Hindlimb muscle (tissue), 1 donor: ENCODE measurements at places on chromosomes 6 and 20.

DNA sequence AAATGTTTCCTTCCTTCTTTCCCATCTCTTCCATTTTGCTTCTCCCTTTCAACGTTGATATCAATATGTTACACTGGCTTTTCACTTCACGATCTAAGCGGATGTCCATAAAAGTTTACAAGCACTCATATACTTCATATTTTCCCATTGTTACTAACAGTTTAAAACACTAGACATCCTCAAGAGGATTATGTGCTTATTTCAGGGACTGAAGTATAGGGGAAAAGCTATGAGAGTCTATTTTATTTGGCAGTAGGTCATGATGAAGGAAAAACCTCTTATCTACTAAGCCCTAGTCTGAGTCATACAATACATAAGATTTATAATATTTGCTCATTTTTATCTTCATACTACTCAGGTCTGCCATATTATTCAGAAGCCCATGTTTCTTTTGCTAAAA lies 20.6 kb upstream of the EPB41L2 start:
- no peak for DNase-seq

DNA sequence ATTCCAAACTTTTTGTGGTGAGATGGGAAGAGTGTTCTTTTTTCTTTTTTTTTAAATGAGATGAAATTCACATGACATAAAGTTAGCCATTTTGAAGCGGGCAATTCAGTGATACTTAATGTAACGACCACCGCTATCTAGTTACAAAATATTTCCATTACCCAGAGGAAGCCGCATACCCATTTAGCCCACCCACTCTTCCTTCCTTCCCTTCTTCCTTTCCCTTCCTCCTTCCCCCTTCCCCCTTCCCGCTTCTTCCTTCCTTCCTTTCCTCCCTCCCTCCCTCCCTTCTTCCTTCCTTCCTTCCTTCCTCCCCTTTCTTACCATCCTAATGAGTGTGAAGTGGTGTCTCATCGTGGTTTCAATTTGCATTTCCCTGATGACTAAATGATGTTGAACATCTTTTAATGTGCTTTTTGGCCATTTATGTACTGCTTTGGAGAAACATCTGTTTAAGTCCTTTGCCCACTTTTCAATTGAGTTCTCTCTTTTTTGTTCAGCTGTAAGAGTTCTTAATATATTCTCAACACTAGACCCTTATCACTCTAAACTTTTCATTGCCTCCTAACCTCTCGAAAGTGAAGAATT lies 371.1 kb downstream of the FARS2 start:
- DNase-seq: no peak

GRCh38 chr20:60180986-60181385 lies 222.8 kb downstream of the CDH26 start:
- DNase-seq: no peak

GRCh38 chr6:56040223-56040622 lies 164.8 kb upstream of the BMP5 start:
- DNase-seq: no peak

GRCh38 chr6:5680095-5680494 lies 326.6 kb downstream of the NRN1 start:
- no peak for DNase-seq

DNA sequence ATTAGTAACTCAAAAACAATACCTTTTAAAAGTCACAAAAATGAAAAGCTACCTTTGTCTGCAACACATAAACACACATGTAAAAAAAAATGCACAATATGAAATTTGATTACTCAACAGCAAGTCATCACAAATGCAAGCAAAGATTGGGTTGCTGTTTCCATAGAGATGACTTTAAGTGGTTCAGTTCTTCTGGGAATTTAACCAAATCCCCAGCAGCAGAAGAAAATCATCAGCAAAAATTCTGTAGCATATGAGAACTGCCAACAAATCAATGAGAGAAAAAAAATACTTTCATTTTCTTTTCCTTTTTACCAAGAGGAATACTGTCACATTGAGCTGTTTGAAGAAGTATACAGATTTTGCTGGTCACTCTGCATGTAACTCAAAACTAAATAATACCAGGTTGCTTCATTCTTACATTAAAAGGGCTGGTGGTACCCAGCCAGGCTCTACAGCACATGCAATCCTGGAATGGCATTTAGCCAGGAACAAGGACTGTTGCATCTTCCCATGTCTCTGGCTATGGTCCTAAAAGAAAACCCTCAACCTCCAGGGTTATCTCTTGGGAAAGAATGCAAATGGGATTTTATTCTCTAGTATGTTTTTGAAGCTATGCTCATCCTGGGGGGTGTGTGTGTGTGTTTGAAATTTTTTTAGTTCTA lies 158.3 kb downstream of the OPRM1 start:
- peak; percentile 23 for DNase-seq

DNA sequence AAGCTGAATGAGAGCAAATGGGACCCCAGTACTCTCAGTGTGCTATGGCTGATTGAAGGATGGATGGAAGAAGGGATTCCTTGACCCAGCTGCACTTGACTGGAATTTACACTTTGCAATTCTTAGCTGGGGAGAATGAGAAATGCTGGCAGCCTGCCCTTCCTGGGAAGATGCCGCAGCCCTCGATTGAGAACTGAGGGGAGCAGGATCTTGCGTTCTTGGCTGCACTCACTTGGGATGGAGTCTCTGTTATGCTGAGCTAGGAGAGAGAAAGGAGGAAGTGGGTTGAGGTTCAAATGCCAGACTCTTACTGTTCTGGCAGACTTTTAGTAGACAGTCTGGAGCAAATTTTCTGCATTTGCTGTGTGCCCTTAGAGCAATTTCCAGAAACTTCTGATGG lies 221.2 kb downstream of the FNDC1 start:
- DNase-seq: no peak

DNA sequence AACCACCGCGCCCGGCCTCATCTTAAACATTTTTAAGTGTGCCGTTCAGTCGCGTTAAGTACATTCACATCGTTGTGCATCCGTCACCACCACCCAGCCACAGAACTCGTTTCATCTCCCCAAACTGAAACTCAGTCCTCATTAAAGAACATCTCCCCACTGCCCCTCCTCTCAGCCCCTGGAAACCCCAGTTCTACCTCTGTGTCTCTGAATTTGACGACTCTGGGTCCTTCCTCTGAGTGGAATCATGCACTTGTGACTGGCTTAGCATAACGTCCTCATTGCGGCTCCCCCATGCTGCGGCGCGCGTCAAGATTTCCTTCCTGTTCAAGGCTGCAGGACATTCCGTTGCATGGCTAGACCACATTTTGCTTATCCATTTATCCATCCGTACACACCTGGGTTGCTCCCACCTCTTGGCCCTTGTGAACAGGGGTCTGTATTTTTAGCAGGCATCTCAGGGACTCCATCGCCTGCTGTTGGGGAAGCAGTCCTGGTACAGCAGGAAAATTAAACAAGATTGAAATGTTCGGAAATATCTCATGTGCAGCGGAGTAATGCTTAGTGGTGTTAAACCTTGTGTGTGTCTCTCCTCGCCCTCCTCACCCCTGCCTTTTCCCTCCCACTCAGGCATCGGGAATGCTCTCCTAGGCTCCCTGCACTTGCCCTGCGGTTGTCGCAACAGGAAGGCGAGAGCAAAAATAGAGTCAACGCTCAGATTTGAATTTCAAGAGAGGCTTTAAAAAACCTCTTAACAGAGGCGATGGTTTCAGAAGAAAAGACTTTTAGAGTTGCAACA lies 127.9 kb downstream of the PXDC1 start:
- no peak for DNase-seq

- no peak for DNase-seq
These were observed 35.2 kb downstream of the ALDH5A1 start for GRCh38 chr6:24529985-24530384.

GRCh38 chr6:41334482-41335040 lies 847 bp upstream of the NCR2 start:
- no peak for DNase-seq
